Brain (organoid and tissue), 16 donors: ENCODE measurements at places on chromosomes 5 and 9. TPM values are rescaled to one million over a fixed set of nuclear protein-coding genes. Genes with fewer than 3 reads are reported as not detected.

DNA sequence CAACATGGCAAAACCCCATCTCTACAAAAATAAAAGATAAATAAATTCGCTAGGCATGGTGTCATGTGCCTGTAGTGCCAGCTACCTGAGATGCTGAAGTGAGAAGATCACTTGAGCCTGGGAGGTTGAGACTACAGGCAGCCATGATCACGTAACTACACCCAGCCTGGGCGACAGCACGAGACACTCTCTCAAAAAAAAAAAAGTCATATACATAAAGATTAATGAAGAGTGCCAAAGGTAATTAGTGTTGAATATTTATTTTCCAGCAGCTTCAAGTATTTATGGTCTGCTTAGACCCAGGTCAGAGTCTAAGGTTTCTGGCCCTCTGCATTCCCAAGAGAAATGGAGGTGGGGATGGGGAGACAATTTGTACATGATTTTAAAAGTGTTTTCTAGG, 167.7 kb downstream of the CD180 start:
- DNase-seq: no peak

- DNase-seq: no peak
Observed at GRCh38 chr9:110252509-110253139, 3.7 kb downstream of the TXN start.

GRCh38 chr9:73213300-73213699, 61.6 kb downstream of the ANXA1 start:
- no peak for DNase-seq

DNA sequence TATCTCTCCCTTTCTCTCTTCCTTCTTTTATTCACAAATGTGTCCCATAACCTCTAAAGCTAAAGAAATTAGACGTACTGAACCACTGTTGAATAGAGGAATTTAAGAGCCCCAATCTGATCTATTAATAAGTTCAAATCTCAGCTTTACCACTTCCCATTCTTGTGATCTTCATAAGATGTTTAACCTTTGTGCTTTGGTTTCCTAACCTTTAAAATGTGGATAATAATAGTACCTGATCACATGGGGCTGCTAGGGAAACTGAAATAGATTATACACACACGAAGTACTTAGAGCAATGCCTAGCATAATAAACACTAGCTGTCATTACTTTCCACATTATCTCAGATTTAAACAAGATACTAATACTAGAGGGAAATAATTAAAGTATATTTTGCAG, 324.3 kb upstream of the SEMA6A start:
- no peak for DNase-seq

- DNase-seq: no peak
Observed at GRCh38 chr9:96417661-96418082, 498 bp downstream of the ZNF367 start.

- DNase-seq: no peak
Observed at GRCh38 chr5:132012371-132013005, 1.0 kb upstream of the ACSL6 start.

DNA sequence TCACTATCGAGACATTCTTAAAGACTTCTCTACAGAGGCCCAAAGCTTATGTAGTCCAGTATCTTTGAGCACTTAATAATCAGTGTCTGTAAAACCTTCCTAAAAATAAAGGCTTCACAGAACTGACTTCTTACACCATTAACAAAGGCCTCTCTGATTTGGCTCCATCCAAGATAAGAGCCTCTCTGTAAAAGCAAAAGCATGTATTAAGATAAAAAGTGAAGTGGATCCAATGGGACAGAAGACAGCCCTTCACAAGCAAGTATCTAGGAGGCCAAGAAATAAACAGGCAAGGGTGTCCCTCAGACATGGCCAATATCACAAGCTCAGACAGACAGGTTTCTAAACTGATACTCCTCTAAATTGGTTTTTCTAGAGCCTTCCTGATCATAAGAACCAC, 11.9 kb downstream of the LHFPL2 start:
- DNase-seq: no peak

GRCh38 chr5:84673785-84674184, 289.1 kb upstream of the EDIL3 start:
- no peak for DNase-seq

- no peak for DNase-seq
Observed at GRCh38 chr9:73667749-73668148, 516.1 kb downstream of the ANXA1 start.

DNA sequence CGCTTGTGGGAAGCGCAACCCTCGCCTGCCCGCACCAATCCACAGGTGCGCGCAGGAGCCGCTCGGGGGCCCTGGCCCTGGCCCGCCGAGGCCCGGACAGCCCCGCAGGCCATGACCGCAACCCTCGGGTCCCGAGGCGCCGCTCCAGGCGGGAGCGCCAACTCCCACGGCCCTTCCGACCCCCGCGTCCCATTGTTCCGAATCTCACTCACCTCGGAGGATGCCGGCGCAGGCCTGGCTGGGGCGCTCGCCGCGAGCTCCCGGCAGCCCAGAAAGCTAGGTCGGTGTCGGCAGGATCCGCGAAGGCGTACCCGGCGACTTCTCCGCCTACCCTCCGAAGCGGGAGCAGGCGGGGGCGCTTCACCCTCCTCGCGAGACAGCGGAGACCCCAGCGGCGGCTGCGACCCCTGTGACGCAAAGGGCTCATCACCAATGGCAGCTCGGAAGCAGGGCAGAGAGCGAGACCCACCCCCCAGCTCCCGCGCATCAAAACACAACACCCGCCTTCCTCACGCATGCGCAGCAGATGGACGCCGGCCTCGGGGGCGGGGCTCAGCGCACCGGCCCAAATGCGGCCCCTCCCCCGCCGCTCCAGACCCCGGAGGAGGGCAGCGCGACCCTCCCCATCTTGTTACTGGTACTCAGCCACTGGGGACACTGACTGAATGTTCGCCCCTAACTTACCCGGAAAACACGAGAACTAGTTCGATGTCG, 1.4 kb upstream of the SMIM27 start:
- DNase-seq: peak; percentile 98

DNA sequence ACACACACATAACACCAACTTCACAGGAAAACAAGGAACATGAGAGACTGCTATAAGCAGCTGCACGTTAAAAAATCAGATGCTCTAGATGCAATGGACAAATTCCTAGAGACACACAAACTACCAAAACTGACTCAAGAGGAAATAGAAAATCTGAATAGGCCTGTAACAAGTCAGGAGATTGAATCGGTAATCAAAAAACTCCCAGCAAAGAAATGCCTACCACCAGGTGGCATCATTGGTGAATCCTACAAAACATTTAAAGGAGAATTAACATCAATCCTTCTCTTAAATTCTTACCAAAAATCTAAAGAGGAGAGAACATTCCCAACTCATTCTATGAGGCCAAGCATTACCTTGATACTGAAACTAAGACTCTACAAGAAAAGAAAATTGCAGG, 54.9 kb downstream of the NDST1 start:
- peak; percentile 25 for DNase-seq

- peak; percentile 44 for DNase-seq
Observed at GRCh38 chr5:132495667-132496190, 5.2 kb upstream of the IRF1 start.

DNA sequence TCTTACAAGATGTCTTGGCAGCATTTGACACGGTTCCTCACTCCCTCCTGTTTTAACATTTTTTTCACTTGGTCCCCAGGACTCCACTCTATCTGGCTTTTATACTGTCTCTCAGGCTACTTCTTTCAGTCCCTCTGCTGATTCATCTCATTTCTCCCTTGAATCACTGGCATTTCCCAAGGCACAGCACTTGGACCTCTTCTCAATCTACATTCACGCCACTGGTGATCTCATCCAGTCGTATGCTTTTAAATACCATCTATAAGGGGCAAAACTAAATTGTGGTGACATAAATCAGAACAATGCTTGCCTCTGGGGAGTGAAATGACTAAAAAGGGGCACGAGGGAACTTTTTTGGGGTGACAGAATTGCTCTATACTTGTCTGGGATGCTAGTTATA, 47.1 kb downstream of the MAPKAP1 start:
- DNase-seq: no peak

DNA sequence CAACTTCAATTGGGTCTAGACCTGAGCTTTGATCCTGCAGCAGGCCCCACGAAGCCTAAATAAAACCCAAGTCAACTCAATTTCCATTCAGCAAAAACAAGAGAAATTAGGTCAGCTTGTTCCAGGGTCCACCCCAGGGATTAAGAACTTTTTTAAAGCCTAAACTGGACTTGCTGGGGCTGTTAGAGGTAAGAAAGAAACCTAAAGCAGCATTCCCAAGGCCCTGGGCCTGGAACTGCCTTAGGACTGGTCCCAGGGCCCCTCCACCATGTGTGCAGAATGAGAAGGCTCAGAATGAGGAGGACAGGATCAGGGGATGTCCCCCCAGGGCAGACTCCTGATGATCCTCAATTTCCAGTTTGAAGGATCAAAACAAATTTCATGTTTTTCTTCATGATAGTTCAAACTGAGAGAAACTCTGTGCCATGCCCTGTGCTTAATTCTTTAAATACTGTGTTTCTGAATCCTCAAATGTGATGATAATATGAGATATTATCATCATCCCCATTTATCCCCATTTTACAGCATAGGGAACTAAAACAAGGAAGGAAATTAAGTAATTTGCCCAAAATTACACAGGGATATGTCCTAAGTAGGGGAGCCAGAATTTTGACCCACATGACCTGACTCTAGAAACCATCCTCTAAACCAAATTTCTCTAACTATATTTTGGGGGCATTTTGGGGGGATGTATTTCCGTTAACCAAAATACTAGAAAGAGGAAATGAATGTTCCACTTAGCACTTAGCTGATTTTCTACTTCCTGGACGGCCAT, 64.5 kb downstream of the DENND1A start:
- no peak for DNase-seq

DNA sequence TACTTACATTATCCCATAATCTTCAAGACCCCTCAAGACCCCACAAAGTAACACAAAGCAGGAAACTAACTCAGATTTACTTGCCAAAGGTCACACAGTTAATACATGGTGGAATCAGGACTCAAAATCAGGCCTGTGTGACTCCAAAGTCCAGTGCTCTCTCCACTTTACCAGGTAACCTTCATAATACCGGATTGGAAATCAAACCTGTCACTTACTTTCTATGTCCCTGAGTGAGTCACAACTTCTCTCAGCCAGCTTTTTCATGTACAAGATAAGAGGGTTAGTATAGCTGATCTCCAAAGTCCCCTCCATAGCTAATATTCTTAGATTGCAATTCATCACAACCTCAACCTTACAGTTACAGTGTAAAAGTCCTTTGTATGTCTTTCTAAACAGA, 17.1 kb downstream of the STRBP start:
- DNase-seq: no peak

GRCh38 chr5:67289763-67290521, 93.3 kb upstream of the CD180 start:
- no peak for DNase-seq

- DNase-seq: no peak
Observed at GRCh38 chr9:137463931-137464290, 4.8 kb upstream of the NSMF start.

DNA sequence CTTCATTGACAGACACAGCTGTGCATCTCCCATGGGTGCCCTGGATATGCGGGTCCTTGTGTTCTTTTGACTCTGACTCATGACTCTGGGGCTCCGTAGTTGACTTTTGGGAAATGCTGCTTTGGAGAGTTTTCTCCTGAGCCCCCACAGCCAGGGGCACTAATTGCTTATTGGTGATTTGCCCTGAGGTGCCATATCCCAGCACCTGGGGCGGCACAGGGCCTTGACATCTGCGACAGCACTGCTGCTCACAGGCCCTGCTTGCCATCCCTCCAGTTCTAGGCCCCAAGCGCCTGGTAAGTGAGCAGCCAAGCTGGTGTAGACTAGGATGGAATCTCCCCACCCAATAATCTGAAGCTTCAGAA, 75.1 kb downstream of the AMBP start:
- no peak for DNase-seq

The G3BP1 gene
- polyA plus RNA-seq: 65.2 TPM

The CCDC112 gene
- 6.5 TPM for polyA plus RNA-seq

The BRINP1 gene
- 25.0 TPM for polyA plus RNA-seq

The ZBED3 gene
- polyA plus RNA-seq: 13.8 TPM

The TOMM5 gene
- 113 TPM for polyA plus RNA-seq

The ENTREP1 gene
- 4.3 TPM for polyA plus RNA-seq

The KIF24 gene
- polyA plus RNA-seq: 9.4 TPM

The PRDM9 gene
- not detected for polyA plus RNA-seq
